Activated CD4-positive, alpha-beta T cell treated with anti-CD3 and anti-CD28 coated beads, Interleukin-2, Interleukin-6, amounts not matched to agents 100 ng/mL and 50 ng/mL, durations not matched to agents 16 hours and 8 hours (primary cell): ENCODE measurements at places on chromosomes 1 and 21.
A peak's percentile ranks its signal among the peaks of the same experiment; 100 is the strongest.

- DNase-seq = no peak
These were observed 26.2 kb upstream of the MCOLN3 start for GRCh38 chr1:85074365-85074964.

GRCh38 chr1:175073061-175073460, 5.4 kb downstream of the TNN start:
- no peak for DNase-seq

DNA sequence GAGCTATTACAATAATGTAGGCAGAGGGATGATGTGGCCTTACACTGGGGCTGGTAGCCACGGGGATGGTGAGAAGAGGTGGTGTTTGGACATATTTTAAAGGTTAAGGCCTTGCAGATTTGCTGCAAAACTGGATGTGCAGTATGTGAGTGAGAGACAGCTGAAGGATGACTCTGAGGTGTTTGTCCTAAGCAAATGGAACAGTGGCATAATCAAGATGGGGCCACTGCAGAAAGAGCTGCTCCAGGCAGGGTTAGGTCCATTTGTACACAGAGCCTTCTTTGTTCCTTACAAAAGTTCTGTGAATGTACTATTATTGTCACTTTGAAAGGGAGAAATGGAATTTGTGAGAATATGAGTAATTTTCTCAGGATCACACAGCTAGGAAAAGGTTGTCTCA, 220.4 kb upstream of the ZP4 start:
- no peak for DNase-seq

- no peak for DNase-seq
These were observed 102.1 kb downstream of the XCL2 start for GRCh38 chr1:168441745-168442144.

GRCh38 chr1:151714820-151715725, 1.5 kb downstream of the CELF3 start:
- no peak for DNase-seq

DNA sequence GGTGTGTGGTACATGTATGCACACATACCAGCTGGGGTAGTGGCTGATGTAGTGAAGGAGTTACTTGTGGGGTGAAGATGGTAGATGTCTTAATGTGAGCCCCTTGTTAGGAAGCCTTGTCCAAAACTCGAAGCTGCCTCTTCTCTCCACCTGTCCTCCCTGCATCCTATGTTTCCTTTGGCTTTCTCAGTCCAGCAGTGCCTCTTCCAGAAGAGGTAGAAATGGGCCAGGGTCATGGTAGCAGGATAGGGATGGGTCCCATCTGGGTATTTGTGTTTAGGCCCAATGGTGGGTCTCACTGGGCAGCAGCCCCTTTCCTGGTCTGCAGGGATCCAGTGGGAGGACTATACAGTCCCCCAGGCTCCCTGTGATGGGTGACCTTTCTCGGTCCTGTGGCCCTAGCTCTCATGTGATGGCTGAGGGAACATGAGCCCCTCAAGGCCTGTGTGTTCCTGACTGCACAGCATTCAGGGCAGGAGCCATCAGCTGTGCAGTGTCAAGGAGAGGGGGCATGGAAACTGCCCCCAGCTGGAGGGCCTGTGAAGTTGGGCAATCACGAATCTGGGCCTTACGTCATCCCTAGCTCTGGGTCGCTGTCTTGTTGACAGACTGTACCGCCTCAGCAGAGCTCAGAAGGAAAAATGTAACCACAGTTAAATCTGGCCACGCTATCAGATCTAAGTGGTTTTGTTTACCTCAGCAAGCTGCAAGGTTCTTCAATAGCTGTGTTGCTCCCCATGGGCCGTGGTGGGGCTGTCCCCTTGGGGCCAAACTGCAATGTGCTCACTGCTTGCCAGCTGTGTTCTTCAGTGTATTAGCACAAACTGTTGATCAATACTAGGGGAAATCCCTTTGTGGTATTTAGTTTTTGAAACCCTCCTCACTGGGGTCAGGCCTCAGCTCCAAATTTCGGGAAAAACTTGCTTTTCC, 82.7 kb downstream of the NOS1AP start:
- DNase-seq = peak; percentile 36

DNA sequence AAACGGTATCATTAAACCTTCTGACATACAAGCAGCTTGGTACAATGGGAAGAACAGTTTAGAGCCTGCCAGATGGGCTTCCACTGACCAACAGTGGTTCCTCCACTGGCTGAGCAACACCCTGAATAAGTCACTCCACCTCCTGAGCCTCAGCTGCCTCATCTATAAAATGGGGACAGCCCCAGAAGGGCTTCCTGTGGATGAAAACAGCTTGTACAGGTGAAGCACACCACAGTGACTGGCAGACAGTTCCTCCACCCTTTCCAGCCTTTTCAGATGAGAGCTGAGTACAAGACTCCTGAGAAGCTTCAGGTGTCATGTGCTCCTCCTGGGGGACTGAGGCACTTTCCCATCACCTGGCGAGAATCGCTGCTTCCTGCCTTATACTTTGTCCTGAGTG, 2.1 kb downstream of the CAPZB start:
- DNase-seq = peak; percentile 57

- DNase-seq = peak; percentile 58
These were observed 107.6 kb downstream of the TSEN15 start for GRCh38 chr1:184158896-184159681.

GRCh38 chr1:208339911-208340310, 95.7 kb upstream of the PLXNA2 start:
- DNase-seq = no peak

DNA sequence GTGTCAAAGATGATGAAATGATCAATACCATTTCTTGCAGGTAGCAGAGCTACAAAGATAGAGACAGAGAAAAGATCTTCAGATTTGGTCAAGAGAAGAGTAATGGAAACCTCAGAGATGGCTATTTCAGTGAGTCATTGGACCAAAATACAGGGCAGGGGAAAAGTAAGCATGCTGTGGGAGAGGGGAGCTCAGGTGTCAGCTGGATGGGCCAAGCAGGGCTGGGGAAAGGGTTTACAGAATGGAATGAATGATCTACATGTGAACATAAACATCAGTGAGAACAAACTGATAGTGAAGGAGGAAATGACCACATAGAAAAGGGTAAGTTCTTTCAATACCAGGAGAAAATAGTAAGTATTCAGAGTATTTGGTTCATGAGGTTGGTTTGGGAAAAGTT, 61.4 kb upstream of the CNN3 start:
- DNase-seq = no peak

DNA sequence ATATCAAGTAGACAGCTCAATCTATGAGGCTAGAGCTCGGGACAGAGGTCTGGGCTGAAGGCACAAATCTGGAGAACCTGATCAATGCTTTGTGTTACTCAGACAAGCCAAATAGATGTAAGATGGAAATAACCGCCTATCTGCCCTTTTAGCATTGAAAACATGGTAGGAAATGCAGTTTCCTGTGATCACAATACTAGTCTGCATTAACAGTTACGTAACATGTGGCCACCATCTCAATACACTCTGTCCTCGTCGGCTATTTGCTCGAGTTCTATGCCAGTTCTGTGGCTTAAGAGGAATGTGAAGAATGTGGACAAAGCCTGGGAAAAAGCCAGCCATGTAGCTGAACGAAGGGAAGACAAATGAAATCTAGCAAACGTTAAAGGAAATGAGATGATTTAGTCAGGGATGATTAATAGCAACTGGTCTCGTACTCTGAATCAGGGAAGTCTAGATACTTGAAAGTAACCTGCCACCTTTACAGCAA, 73.3 kb downstream of the HSF2BP start:
- no peak for DNase-seq
